ENCODE measurements at places on chromosomes 12 and 14.

- peak; percentile 79 for DNase-seq
Measured at GRCh38 chr12:104108755-104109445, 29.1 kb downstream of the NFYB start.

DNA sequence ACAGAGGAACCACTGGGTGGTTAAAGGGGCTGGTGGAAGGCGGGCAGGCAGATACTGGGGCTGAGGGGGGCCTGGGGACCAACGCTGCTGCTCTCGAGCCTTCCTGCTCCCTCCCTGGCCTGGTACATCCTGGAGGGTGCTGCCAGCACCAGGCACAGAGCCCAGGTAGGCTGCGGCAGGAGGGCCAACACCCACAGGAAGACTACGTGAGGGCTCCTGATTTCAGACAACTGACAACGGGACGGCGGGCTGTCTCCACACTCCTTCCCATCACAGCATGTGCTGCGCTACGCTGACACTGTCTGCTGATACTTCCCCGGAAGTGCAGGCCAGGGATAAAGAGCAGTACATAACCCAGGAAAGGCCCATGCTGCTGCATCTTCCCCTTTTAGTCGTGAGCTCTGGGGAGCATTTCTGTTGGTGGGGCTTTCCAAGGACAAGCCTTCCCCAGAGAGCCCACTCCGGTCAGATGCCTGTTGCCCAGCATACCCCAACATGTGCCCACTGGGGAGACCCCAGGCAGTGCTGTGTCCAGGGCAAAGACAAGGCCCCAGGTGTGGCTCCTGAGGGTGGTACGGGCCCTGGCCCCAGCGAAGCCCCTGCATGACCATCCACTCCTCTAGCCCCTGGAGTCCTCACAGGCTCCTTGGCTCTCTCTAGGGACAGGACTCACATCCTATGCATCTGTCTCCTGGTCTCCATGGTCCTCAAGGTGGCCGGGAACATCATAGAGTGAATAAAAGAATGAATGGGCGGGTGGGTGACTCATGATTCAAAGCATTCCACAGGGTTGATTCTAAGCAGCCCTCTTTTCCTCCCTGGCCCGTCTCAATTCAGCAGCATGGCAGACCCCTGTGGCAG, 38.0 kb downstream of the CHGA start:
- no peak for DNase-seq

DNA sequence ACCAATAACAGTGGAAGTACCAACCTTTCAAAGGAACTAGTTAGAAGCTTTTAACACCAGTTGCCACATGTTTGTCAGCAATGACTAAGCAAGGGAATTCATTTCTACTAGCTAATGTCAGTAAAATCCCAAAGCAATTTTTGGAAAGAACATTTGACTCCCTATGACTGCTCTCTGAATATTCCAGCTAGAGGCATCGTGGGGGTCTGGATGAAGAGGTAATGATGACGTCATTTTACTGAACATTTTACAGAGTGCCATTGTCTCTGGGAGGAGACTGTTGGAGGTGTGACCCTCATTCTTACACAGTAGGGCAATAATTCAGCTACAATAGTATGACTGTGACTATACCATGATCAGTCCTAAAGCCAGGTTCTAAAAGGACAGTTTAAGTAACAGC, 204.8 kb downstream of the ITPR2 start:
- no peak for DNase-seq

DNA sequence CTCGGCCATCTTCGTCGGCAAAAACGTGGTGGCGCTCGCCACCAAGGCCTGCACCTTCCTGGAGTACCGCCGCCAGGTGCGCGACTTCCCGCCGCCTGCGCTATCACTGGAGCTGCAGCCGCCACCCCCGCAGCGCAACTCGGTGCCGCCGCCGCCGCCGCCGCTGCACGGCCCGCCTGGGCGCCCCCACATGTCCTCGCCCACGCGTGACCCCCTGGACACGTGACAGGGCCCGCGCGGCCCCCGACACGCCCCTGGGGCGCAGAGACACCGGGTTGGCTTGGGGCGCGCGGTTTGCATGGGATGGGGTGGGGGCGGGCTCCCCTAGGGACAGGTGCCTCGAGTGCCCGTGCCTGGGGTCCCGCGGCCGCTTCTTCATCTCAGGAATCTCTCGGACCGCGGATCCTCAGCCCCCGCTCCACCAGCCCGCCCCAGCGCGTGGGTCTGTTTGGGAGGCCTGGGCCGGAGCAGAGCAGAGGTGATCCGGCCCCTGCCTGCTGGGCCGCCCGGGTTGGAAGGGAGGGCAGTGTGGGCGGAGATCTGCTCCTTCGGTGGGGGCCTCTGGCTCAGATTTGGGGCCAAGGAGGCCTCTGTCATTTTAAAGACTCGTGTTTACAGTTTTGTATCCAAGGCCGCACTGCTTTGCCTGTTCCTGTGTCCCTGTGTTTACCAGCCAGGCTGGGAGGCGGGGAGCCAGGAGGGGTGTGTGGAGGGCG, 3.3 kb downstream of the TMEM121 start:
- DNase-seq: no peak

DNA sequence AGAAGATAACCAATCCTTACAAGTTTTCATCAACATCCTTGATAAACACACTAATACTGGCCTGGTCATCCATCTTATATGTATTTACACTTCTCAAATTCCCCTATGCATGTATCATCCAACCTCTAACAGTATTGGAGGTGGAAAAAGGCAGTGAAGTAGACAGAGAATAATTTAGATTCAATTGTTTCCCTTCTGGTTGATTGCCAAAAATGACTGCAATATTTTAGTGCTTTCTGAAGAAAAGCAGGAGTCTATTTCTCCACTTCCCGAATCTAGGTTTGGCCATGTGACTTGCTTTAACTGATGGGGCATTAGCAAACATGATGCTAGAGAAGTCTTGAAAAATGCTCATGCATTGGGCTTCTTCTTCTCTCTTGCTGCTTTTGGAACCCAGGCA, 78.3 kb upstream of the METAP2 start:
- DNase-seq: no peak

- no peak for DNase-seq
Measured at GRCh38 chr14:41570415-41571155, 36.1 kb upstream of the LRFN5 start.

DNA sequence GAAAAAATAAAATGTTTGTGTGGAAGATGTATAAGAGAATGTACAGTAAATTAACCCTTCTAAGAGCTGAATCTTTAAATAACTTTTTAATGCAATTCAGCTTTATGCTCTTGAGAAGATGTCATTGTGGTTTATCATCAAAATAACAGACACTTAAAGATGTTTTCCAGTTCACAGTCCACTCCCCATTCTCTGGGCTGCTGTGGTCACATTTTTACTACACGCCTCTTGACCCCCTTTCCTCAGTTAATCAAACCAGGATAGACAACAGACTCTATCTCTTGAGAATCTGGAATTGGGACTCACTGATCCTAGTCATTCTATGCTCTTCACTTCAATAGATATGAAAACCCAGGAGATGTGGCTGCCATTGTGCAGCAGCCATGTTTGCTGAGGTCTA, 24.7 kb upstream of the OR6J1 start:
- DNase-seq: no peak

GRCh38 chr12:27387473-27387872, 54.8 kb downstream of the BMAL2 start:
- DNase-seq: no peak

- DNase-seq: no peak
Measured at GRCh38 chr14:105138021-105138541, 30.5 kb downstream of the JAG2 start.

GRCh38 chr14:51367600-51367931, 127.5 kb downstream of the TMX1 start:
- no peak for DNase-seq

Data from stimulated activated CD8-positive, alpha-beta memory T cell treated with anti-CD3 and anti-CD28 coated beads, Interleukin-4, amount 100 ng/mL, for 24 hours (primary cell).